ENCODE measurements at places on chromosomes 7 and 10.
A peak's percentile ranks its signal among the peaks of the same experiment; 100 is the strongest.

GRCh38 chr7:136312592-136312991, 335.4 kb upstream of the MTPN start:
- DNase-seq = no peak

GRCh38 chr7:157299613-157300368, 37.0 kb upstream of the DNAJB6 start:
- DNase-seq = no peak

DNA sequence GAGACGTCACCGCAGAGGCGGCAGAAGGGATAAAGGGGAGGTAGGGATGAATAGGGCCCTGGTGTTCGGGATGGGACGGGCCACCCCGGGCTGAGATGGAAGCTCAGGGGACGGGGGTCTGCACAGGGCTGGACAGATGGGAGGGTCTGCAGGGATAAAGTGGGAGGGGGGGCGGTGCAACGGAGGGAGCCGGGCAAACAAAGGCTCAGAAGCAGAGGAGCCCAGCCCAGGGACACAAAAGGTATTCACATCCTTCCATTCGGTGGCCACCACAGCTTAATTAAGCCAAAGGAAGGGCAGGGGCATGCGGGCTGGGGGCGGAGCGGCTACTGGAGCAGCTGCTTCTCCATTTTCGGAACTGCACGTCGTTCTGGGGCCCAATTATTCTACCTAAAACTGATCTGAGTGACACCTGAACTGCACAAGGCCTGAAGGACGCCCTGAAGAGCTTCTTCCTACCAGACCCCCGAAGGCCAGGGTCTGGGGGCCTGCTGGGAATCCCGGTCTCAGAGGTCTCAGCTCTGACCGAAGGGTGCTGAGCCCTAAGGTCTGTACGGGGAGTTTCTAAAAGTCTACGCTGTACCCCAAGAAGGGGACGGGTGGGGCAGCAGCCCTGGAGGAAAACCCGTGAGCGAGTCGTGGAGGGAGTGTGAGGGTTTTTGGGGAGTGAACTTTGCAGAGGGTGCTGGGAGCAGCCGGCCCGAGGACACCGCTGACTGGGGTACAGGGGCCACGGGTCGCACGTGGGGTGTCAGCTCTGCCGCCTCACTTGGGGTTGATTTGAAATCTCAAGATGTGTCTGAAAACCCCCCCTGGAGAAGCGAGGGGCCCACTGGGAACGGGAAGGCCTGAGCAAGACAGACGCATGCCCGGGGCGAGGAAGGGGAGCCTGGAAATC, 334.8 kb downstream of the DNAJB6 start:
- DNase-seq = no peak

DNA sequence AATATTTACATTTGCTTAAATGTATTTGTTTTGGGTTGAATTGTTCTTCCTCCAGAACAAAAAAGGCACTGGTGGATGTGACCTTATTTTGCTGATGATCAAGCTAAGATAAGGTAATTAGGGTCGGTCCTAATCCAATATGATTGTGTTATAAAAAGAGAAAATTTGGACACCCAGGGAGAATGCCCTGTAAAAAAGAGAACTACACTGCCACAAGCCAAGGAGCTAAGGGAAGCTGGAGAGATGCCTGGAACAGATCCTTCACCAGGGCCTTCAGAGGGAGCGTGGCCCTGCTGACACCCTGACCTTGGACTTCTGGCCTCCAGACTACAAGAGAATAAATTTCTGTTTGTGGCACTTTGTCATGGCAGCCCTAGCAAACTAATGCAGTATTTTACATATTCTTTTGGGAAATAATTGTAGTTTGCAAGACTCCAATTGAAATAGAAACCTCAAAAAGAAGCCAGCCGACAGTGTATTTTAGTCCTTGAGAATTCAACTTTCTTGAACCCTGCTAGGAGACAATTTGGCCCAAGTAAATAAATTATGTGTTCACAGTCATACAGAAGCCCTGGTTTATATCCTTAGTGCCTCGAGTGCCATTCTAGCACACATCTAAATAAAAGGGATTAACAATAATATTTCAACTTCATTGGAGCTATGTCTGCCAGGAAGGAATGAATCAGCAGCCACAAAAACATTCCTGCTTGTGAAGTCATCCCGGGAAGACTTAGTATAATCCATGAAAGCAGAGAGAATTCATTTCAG, 164.6 kb downstream of the PKD1L1 start:
- DNase-seq = no peak

DNA sequence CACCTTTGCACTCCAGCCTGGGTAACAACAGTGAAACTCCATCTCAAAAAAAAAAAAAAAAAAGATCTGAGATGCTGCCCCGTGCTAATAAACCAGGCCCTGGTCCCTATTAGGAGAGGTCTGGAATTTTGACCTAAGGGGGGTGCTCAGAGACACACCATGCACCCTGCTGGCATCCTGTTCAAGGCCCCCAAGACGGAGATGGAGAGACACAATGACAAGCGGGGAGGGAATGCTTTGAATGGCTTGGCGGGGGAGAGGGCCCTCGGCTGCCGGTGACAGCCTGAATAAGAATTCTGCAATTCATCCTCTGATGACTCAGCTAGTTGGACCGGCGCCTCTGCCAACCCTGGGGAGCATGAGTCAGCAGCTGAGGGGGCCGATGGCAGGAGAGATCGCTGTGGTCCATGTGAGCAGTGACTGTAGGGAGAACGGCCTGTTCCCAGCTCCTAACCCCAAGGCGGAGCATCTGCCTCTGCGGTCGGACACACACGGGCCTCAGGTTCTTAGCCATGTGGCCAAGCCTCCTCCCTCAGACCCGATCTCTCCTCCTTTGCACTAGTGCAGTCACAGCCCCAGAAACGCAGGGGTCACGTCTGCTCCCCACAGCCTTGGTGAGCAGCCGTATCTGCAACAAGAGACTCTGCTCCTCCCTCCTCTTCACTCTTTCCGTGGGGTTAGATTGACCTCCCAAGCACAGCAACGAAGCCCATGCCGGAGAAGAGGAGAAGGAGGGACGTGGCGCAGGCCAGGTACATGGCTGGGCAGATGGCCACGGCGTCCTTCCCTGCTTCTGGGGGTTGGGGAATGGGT, 14.9 kb downstream of the TRIM56 start:
- peak; percentile 60 for DNase-seq

DNA sequence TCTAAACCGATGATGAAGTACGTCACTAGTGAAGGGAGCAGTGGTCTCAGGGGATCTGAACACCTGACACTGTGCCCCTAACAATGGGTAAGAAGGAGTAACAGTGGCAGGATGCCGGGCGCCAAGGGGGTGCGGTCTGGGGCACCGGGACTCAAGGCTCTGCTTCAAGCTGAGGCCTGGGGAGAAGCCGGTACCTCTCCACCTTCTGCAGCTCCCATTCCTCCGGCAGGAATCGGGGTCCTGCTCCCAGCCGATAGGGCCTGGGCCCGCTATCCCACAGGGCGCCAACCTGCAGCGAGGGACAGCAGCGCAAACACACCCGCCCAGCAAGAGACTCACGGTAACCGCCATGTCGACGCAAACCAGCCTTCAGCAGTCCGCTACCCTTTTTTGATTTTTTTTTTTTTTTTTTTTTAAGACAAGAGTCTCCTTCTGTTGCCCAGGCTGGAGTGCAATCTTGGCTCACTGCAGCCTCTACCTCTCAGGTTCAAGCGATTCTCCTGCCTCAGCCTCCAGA, 8.8 kb upstream of the CHST12 start:
- no peak for DNase-seq

GRCh38 chr10:48580236-48580635, 24.6 kb downstream of the ARHGAP22 start:
- no peak for DNase-seq

GRCh38 chr10:119341459-119342301, 134.3 kb downstream of the GRK5 start:
- peak; percentile 39 for DNase-seq

DNA sequence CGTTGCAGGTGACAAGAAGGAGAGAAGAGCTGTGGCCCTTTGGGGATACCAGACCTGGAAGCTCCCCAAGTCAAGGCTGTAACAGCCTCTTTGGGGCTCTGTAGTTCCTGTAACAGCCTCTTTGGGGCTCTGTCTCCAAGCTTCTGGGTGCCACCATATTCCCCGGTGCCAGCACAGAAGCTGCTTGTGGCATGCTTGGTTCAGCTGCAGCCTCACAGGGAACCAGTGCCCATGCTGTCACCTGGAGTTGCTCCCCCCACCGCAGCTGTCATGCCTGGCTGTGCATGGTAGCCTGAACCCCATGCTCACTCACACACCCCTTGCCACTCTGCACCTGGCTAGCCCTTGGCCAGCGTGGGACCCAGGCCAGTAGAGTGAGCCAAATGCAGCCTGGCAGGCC, 109.1 kb downstream of the ELAPOR2 start:
- no peak for DNase-seq

DNA sequence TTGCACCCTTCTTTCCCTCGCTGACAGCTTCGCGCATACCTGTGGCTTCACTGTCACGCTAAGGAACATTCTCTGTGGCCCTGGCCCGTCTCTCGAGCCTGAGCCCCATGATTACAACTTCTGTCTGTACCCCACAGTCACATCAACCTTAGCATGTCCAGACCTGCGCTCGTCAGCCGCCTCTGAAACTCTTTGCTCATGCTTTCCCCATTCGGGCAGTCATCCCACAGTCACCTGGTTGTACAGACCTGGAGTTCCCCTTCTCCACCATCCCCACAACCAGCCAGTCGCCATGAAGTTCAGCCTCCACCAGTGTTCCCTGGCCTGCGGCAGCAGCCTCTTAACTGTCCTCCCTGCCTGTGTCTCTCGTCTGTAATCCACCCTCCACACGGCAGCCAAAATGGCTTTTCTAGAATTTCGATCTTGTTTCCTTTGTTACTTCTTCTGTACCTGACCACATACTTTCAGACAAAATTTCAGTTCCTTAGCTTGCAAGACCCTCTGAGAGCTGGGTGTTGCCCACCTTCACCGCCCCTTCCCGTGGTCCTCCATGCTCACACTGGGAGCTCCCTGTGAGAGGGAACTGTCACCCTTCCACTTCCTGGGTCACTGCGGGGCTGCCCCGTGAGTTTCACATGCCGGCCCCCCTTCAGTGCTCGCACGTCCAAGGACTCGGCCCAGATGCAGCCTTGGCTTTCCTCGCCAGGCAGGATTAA, 229.2 kb downstream of the CELF2 start:
- no peak for DNase-seq

GRCh38 chr10:133034092-133034491, 53.6 kb upstream of the ADGRA1 start:
- no peak for DNase-seq

DNA sequence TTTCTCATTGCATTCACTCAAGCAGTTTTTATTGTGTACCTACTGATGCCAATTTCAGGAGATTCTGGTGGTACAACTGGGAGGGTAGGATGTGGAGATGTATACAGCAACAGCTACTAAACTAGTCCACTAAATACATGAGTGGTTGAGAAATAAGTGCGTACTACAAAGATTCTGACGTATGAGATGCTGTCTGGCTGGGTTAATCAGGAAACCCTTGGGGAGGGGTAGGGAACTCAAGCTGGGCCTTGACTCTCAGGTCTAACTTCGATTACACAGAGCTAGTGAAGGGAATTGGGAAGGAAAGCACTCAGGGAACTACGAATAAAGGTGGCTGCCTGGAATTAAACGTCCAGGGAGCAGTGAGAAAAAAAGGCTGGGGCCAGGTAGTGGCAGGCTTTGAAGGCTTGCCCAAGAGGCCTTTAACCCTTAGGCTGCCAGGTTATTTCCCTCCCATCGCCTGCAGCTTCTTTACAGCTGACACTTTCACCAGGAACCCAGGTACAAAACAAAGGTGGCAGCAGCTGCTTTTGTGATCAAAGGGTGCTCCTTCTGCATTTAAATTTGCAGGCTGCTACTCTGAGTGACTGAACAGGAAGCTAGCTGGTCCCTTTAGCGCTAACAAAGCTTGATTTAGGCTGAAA, 3.2 kb downstream of the MMS19 start:
- DNase-seq = no peak

- no peak for DNase-seq
Observed at GRCh38 chr7:98616381-98617050, 569 bp upstream of the NPTX2 start.

DNA sequence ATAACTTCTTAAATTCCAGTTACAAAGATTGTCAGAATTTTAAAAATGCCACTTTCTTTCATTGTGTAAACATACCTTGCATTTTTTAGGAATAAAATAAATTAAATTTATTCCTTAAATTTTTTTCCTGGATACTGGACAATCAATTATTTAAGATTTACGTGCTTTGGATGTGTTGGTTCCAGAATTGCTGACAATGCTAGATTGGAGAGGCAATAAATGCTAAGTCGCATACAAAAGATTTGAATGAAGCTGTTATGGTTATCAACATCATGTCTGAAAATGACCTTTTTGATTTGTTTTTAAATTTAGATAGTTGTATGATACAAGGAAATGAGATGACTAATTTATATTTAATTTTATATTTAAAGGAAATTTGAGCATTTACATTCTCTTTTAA, 89.2 kb upstream of the SEMA3A start:
- no peak for DNase-seq

DNA sequence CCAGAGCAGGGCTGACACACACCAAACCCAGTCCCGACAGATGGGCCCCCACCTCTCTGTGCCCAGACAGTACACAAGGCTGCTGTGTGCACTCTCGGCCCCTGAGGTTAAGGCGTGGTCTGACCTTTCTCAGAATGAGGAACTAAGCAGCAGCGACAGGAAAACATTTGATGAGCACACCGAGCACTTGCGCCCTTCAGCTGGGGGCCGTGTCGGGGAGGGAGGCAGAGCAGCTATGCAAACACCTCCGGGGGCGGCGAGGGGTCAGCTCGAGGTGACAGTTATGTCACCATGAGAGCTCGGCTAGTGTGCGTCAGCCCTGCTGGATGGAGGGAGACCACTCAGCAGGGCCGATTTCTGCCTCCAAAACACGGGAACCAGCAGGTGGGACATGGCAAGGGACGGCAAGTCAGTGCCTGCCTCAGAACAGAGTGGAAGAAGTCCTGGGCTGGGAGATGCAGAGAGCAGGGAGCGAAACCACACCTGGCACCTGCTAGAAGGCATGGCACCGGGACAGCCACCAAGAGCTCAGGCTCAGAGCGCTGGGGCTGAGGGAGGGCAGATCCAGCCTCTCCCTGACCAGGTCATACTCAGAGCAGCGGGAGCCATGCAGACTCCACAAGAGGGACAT, 57.4 kb downstream of the CHST15 start:
- peak; percentile 11 for DNase-seq
